ENCODE measurements at places on chromosomes 6 and 20.
A peak's percentile ranks its signal among the peaks of the same experiment; 100 is the strongest.

GRCh38 chr6:166952121-166952520, 4.2 kb downstream of the RNASET2 start:
- DNase-seq: no peak

- DNase-seq: no peak
Observed at GRCh38 chr6:125872259-125872921, 81.6 kb downstream of the NCOA7 start.

- no peak for DNase-seq
Observed at GRCh38 chr6:84785671-84786070, 21.3 kb upstream of the TBX18 start.

GRCh38 chr6:161151059-161151645, 122.7 kb downstream of the AGPAT4 start:
- no peak for DNase-seq

GRCh38 chr6:152587473-152587872, 49.7 kb downstream of the SYNE1 start:
- DNase-seq: no peak

- no peak for DNase-seq
Observed at GRCh38 chr6:24922814-24923213, 12.9 kb downstream of the RIPOR2 start.

DNA sequence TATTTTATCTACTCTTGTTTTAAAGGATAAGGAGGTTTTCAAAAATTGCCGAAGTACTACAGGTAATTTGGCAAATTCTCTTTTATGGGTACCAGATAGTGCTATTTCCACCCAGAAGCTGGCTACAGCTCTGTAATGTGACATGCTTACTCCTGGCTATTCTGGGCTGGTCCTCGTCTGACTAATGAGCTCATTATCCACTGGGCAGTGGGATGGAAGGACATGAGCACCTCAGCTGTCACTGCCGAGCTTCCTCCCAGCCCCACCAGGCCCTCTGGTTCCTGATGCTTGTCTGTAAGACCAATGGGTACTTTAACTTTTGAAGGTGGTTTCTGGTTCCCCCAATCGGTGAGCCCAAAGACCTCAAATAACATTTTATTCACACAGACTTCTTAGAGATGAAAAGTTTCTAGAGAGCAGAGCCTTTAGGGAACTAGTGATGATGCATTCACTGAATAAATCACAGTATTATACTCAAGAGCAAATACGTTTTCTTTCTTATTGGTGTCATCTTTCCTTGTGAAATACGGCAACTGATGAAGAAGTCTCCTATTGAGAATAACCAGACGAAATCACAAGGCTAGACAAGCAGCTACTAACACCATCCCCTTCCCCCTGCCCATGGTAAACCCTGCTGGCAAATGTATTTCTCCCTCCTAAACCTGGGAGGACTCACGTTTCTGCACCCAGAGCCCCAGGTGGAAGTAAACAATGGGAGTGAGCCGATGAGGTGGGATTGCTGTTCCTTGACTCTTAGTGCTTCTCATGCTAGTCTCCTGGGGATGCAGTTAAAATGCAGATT, 80.8 kb downstream of the SLC22A3 start:
- no peak for DNase-seq

DNA sequence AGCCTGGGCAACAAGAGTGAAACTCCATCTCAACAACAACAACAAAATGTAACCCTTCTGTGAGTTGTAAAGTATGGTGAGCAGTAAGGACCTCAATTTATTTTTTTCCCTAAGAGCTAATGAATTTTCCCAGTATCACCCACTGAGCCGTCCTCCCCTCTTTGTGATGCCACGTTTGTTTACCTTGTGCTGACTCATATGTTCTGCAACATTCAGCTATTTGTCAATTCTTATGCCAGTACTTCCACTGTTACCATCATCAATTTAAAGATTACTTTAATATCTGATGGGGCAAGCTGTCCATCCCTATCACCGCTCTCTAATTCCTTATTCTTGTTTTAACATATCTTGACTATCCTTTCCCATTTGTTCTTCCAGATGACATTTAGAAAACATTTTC, 37.5 kb downstream of the MAK start:
- no peak for DNase-seq

GRCh38 chr6:64874776-64875175, 832.2 kb downstream of the EYS start:
- DNase-seq: no peak

DNA sequence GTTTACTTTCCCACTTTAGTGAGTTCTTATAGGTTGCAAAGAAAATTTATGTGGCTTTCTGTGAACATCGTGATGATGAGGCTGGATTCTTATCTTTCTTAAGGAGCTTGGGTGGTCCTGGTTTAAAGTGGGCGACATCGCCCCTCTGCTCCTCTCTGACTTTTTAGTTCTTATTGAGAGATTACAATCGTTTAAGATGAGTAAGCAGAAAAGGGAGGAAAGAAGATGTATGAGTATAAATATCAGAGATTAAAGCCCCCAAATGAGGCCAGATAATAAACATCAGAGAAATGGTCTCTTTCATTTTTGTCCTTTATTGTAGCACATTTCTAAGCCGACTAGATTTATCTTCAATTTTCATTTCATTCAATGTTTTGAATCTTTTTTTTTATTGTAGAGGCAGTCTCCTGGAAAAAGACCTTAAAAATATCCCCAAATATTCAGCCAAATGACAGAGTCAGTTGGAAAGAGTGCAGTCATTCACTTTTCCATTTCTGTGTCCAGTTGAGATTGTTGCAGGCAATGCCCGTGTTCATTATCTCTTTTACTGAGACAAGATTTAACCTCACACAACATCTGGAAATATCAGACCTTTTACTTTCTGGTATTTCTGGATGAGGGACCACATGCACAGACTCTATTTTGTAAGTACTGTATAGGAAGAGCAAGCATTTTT, 62.0 kb upstream of the PDE7B start:
- no peak for DNase-seq

- DNase-seq: no peak
Observed at GRCh38 chr6:145816392-145816791, 1.8 kb upstream of the FBXO30 start.

DNA sequence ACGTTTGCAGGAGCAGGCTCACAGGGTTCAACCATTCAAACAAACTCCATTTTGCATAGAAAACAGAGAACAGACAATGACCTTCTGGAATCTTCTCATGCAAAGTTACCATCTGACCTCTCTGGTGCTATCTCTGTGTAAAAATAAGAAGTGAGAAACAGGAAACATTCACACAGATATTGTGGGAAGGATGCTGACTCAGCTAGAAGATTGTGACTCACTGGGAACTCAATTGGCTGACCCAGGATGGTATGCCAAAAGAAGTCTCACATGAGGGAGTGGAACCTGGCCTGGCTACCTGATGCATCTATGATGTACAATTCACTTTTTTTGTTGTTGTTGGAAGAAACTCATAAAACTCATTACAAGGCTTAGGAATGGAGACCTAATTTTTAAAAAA, 61.1 kb upstream of the TBX18 start:
- DNase-seq: no peak

GRCh38 chr20:5831539-5832237, 81.5 kb downstream of the SHLD1 start:
- DNase-seq: no peak

GRCh38 chr6:50047026-50047425, 2.7 kb downstream of the DEFB112 start:
- no peak for DNase-seq

- DNase-seq: no peak
Observed at GRCh38 chr20:1324598-1325172, 4.3 kb downstream of the SDCBP2 start.

DNA sequence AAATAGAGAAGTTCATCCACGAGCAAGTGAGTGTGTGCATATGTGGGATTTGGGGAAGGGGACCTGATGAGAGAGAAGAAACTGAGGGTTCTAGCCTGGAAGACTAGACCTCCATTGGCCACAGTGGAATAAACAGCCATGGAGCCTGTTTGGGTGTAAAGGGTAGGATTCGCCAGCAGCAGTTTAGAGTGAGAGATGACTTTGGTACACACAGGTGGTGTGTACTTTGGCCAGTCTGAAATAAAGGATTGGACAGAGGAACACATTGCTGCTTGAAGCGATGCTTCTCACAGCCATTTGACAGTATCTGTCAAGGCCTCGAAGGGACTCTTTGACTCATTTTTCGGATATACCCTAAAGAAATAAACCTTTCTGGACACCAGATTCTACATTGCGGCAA, 29.2 kb downstream of the PLEKHG1 start:
- no peak for DNase-seq

GRCh38 chr6:170355661-170356060, 49.1 kb downstream of the FAM120B start:
- no peak for DNase-seq

GRCh38 chr6:21348504-21349195, 244.9 kb upstream of the SOX4 start:
- DNase-seq: peak; percentile 34

- no peak for DNase-seq
Observed at GRCh38 chr6:11942185-11942864, 69.8 kb upstream of the HIVEP1 start.

GRCh38 chr20:2350606-2351005, 30.1 kb upstream of the TGM6 start:
- DNase-seq: no peak

- DNase-seq: no peak
Observed at GRCh38 chr6:117142142-117142541, 123.2 kb upstream of the VGLL2 start.

- DNase-seq: no peak
Observed at GRCh38 chr6:12258591-12259075, 31.5 kb upstream of the EDN1 start.

- no peak for DNase-seq
Observed at GRCh38 chr6:92341201-92341600, 1078.2 kb downstream of the EPHA7 start.

DNA sequence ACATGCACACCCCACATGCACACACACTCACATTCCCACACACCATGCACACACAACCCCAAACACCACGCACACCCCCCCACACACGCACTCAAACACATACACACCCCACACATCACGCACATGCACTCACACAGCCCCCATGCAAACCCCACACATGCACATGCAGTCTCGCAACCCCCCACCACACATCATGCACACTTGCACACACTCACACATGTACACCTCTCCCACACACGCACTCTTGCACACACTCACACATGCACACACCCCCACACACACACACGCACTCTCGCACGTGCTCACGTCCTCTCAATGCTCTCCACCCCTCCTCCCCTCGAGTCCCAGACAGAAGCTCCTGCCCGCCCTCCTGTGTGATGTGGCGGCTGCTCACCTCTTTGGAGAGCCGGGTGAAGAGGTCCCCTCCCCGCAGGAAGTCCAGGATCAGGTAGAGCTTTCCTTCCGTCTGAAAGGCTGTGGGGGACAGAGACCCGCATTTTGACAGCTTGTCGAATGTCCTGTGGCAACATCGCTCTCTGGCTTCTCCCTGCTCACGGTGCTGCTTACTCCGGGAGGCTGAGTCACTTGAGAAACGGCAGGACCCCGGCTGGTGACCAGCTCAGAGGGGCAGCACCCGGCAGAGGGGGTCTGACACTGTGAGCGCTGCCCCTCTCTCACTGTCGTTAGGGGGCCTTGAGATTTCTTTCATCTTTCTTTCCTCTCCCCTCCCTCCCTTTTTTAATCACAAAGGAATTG, 78.5 kb downstream of the RAMACL start:
- no peak for DNase-seq

DNA sequence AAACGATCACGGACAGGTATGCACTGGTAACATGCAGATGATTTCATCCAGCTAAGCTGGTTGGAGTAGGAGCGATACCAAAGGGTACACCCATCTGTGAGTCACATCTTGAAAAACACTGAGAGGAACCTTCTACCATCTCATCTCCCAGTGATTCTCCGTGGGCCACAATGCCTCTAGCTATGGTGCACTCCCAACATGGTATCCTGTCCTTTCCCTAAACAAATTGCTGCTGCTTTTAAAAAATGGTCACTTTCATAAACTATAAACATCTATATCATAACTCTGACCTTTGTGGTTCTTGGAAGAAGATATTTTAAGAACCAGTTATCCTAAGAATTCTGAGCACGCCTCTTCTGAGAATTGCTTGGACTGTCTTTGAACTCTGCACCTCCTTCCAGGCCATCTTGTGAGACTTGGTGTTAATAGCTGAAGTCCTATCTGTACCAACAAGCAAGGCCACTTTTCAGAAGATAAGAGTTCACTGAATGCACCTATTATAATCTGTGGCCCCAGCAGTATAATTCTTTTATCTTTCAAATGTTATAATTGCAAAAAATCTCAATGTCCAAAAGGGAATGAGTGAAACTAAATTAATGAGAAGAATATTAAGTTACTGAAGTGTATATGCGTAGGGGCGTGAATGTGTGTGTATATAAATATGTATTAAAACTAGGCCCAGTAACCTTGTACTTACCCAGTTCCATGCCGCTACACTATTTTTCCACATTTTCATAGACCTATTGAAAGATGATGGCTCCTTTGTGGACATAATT, 70.5 kb upstream of the TPD52L1 start:
- no peak for DNase-seq

DNA sequence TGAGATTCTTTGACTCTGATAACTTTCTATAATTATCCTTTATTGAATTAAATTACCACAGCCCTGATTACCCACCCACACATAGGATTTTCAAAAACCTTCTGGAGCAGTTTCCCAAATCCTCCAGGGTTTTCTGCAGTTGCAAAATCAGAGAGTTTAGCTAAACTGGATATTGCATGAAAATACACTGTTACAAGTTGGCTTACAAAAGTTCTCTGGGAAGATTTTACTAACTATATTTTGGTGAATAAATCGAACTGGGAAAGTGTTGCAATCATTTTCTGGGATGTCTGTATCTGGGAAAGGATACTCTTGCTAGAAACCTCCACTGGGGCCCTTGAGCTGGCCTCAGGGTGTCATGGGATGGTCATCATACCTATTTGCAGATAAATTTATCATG, 97.6 kb upstream of the STMND1 start:
- DNase-seq: no peak

DNA sequence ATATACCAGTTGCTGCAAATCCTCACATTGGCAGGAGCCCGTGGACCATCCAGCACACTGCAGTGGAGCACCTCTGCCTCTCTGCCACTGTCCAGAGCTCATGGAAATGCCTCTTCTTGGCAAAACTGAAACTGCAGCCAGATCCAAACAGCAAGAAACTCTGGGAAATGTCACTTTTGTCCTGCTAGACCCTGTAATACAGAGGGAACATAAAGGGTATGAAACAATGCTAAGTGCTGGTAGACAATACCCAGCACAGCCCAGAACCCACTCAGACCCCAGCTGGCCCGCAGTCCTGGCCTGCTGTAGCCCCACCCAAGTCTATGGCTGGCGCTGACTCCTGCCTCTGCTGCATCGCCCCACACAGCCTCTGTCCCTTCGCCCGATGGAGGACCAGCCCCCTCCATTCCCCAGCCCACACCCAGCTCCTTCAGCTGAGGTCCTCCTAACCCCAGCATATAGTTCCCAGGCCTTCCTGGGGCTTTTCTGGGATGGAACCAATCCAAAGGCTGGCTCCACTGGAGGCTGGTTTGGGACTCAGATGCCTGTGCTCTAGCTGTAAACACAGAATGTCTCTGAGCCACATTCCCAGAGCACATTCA, 242.5 kb downstream of the LRFN2 start:
- DNase-seq: no peak
